Central memory CD8-positive, alpha-beta T cell (primary cell): ENCODE measurements at places on chromosomes 5 and 9.

DNA sequence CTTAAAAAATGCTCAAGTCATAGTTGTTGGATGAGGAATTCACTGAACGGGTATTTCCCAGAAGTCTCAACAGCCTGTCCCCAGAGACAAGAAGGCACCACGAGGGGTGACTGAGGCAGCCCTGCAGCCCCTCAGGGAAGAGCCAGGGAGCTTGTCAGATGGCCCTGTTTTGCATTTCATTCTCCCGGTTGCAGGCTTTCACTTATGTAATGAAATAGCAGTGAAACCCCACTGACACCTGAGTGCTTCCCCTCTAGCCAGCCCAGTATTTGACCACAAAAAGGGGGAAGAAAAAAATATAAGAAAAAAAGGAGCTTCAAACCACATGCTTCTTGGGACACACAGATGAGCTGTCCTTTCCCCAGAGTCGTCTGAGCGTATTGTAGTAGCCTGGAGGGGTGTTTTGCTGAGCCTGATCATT lies 75.3 kb upstream of the IL12B start:
- no peak for DNase-seq

DNA sequence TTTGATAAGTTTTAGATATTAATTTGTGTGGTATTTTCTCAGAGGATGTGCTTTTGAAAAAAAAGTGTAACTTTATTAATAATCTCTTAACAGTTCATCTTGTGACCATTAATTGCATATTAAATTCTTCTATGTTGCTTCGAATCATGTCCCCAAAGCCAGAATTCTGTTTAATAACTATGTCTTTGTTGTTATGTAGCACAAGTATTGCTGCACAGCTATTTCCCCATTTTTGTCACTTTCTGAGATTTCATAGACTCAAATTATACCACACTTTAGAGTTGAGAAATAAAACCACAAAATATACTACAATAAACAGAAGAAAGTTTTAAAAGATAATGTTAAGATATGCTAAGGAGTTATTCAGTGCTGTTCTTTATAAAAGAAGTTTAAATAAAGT lies 2.8 kb downstream of the MEF2C start:
- DNase-seq, result no peak

DNA sequence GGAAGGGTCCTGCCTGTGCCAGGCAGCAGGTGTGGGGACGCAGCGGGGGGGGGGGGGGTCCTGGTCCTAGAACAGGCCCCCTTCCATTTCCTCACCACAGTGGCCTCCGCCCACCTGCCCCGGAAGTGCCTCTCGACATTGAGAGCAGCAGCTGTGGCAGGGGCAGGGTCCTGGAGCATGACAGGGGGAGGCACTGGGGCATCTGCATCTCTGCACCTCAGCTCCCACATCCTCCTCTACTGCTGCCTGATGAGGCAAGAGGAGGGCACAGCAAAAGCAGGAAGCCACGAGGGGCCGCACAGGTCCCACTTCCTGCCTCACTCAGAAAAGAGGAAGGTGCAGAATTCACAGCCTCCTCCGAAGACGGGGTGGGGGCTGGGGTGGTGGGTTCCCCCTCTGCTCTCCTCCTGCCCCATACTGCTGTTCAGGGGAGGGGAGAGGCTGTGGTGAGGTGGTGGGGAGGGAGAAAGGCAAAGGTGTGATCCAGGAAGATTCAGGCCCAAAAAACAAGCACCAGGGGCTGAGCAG lies 14.8 kb downstream of the AKNA start:
- peak; percentile 71 for DNase-seq

GRCh38 chr5:80069918-80070318 lies 34.8 kb downstream of the THBS4 start:
- DNase-seq, result no peak

- no peak for DNase-seq
Measured at GRCh38 chr9:125397736-125398135, 136.1 kb downstream of the GAPVD1 start.

- no peak for DNase-seq
Measured at GRCh38 chr9:38018241-38018957, 50.6 kb downstream of the SHB start.

DNA sequence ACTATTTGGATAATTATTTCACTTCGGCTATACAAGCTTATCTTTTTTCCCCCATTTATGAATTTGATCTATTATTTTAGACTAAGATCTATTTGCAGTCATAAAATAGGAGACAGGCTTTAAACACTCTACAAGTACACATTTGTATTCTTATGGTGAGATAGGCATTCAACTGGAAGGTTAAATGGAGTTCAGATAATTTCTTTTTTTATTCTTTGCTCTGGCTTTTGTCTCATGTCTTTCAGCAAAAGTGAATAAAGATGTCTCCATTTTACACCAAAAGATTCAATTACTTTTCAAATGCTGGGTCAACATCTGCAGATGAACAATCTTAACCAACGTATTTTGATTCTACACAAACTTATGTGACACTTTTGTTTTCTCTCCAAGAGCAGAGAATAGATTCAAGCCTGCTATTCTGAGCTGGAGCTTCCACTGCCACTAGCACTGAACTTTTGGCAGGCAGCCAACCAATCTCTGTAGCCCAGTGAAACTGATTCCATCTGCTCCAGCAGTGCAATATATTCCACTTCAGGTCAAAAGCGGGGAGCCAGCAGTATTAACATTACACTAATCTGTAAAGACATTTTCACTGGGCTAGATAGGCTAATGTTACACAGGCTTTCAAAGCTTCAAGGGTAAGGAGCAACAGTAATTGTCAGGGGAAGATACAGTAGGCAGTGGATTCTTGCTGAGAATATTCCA lies 452.0 kb upstream of the ZNF608 start:
- DNase-seq, result no peak

DNA sequence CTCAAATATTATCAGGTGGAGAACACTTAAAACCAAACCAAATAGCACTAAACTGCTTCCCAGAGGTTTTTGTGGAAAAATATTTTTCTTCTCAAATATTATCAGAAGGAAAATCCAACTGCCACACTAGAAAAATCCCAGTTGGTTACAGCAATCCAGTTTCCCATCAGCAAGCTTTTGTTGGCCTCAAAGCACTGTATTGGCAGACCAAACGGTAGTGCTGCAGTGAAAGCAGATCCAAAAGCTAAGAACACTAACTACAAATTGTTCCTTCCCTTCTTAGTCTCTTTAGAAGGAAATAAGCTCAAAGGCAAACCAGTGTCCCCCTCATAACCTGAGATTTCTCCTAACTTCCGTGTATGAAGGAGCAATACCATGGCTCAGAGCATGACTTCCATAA lies 105.3 kb downstream of the TRIM36 start:
- no peak for DNase-seq

- no peak for DNase-seq
Measured at GRCh38 chr9:115941561-115942315, 211.9 kb upstream of the PAPPA start.

GRCh38 chr5:5583832-5584231 lies 161.4 kb downstream of the ICE1 start:
- DNase-seq, result no peak

DNA sequence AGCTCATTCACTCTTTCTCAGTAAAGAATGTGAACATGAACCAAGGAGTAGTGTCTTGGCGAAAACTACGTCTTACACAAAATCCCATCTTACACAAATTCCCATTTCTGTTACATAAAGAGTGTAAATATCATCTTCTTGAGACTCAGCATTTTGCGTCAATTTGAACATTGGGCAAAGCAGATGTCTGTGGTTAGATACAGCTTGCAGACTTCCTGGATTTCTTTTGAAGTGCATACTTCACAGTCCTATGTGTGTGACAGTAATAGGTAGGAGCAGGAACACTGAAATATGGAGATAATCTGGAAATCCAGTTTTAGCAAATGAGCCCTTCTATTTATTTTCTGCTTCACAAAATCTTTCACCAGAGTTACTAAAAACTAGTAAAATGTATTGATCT lies 58.8 kb downstream of the C6 start:
- no peak for DNase-seq

- DNase-seq, result no peak
Measured at GRCh38 chr9:38405785-38406184, 13.3 kb downstream of the ALDH1B1 start.

GRCh38 chr9:72337286-72337685 lies 27.7 kb downstream of the ZFAND5 start:
- DNase-seq, result no peak

- DNase-seq, result no peak
Measured at GRCh38 chr9:136572003-136572827, 26.4 kb upstream of the NOTCH1 start.

DNA sequence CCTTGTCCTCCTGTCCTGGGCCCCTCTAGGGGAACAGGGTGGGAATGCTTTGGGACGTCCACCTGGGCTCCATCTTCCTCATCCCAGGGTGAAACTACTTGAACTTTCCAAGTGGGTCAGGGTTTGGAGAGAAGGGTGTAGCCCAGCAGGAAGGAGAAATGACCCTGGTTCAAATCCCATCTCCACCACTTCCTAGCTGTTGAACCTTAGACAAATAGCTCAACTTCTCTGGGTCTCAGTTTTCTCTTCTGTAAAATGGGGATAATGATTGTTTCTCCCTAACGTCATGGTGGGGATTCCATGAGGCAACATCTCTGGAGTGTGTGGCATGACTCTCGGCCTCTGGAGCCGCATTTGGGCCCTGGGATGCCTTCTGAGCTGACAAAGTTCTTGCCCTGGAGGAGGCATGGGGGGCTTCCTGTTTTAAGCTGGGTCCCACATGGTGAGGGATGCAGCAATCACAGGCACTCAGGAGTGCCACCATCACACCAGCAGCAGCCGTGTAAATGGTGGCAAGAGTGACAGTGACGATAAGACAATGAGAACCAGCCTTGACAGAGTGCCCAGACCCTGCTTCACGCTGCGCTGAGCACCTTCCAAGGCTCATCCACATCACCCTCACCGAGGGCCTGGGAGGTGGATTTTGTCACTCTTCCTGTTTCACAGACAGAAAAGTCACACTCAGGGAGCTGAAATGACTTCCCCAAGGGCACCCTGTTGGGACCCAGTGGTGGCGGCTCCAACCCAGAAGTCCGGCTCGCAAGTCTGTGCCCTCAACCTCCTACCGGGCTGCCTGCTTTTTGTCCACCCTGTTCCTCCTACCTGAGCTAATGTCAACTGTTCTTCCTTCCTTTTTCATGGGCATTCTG lies 69.5 kb upstream of the IER5L start:
- DNase-seq, result no peak

GRCh38 chr9:74887041-74887980 lies at the start of gene TRPM6:
Gene TRPM6, minus strand, starts transcription at chr9:74887921. Its CDS starts 65 bp downstream, at chr9:74887856.
- no peak for DNase-seq

- DNase-seq, result no peak
Measured at GRCh38 chr9:101421653-101422065, 13.9 kb downstream of the ALDOB start.

DNA sequence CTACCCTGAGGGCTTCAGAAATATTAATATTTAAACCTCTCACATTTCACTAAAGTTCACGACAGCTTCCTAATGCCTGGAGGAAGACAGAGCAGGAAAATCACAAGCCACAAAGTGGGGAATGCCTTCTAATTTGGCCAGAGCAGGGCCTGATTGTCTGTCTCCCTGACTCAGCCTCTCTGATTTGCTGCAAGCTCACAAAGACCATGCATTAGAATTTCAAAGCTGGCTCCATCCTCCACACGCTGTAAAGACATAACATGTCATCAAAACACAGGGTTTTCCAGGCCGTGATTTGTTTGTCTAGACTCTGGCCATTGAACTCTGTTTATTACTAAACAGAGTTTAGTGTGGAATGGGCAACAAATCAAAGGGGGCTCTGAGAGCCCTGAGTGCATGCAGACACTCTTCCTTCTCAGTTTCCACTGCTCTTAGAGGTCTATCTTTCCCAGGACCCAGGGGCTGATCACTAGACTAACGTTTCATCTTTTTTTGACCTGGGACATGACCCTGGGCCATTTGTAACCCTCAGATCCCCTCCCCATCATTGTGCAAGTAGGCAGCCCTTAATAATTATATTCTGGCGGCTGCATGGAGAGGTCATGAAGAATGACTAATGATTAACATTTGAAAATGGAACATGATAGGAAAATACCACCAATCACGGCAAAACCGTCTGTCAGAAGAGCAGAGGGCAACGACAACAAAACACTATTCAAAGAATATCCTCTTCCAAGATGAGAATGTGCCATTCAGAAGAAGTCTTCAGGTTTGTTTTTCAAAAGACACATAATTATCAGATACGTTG lies 140.2 kb downstream of the ENC1 start:
- no peak for DNase-seq

DNA sequence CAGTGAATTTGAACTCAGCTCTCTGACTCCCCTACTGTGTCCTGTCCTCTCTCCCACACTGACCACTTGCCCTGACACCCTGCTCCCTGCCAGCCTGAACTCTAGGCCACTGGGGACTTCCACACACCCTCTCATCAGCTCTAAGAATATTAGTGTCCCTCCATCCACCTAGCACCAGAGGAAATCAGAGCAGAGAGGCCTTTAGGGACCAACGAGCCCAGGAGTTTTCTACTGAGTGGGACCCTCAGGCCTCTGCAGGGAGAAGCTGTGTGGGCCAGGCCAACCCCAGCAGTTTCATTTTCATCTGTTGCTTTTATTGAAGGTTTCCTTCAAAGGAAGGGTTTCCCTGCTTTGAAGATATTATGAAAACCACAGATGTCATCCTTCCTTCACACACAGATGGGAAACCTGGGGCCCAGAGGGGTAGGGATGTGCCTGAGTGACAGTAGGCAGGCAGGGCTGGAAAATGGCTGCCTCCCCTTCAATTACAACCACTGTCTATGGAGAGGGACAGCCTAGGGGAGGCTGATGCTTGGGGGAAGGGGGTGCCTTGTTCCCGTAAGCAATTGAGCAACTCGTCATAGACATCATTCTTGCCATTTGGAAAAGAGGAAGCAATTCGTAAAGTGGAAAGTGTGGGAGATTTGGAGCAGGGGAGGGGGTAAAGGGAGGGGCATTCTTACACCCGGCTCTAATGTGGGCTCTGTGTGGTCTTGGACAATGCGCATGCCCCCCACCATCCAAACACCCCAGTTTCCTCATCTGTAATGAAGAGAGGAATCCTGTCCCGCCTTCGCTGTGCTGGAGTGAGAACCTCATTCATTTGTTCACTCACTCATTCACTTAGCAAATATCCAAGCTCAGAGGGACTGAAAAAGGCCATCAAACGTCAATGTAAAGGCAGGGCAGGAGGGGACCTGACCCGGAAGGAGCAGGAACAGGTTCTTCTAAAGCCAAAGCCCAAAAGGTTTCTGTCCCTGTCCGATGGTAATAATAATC lies 3.9 kb downstream of the GLIPR2 start:
- DNase-seq, result no peak

GRCh38 chr9:130220352-130220751 lies 45.2 kb upstream of the HMCN2 start:
- no peak for DNase-seq

- DNase-seq, result peak; percentile 71
Measured at GRCh38 chr9:129887334-129888292, 52.4 kb downstream of the USP20 start.
